ENCODE measurements at places on chromosomes 6 and 20.

DNA sequence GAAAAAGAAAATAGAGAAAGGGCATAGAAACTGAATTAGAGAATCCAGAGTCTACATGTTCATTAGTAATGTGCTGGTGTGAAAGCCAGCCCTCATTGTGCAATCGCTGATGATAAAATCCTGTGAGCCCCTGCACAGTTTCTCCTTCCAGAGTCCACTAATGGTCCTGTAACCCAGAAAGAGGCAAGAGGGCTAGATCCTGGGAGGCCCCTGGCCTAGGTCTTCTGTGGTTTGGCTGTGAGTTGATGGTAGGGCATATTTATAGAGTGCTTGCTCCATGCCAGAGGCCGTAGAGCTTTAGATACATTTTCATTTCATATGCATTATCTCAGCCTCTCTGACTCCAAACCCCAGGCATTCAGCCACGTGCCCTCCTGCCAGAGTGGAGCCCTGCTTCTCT is 94.9 kb upstream of the MTHFD1L start:
- DNase-seq: no peak

DNA sequence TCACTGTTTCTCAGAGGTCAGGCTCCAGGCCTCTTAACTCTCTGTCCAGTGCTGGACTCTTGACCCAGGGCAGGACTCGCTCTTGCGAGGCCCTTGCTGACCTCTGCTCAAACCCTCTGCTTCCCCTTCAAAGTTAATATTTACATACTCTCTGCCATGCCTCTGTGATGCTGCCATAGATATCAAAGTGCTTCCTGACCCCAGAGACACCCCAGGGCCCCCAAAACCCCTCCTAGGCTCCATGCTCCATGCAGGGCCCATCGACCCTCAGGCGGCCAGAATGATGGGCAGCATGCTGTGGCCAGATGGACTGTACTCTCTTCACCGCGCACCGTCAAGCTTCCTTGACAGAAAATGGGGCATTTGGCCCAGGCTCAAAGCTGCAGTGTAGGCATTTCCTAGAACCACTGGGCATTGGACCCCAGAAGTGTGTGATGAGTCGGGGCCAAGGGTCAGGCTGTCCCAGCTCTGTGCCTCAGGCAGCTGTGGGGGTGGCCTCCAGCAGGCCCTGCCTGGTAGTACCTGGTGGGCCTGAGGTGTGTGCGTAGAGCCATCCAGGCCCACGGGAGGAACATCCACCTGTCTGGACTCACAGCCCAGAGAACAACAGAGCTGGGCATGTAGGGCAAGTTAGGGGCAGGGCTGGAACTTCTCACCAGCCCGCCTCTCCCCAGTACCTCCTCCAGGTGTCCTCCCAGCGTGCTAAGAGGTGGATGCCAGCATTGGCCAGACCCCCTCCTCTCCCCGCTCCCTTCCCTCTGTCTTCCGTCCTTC is 142.8 kb downstream of the VEGFA start:
- DNase-seq: no peak

DNA sequence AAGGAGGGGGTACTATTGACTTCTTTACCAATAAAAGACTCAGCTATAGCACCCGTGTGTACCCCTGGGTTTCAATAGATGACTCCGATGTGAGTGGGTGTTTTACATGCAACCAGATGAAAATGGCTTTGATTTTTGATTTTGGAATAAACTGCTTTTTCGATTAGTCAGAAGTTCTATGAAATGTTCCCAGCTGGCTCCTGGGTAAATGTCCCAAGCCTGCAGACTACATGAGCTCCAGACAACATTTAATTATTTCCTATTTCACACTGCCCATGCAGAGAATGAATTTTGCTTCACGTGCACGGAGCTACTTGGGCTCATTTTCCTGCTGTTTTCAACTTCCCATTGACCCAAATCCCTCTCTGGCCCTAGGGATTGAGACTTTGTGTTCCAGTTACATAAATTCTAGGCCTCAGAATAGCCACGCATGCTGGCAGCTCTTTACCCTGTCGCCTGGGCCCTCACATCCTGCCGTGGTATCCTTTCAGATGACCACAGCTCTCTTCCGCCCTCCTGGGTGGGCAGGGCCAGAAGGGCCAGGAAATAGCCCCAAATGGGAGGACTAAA is 59.7 kb downstream of the GPR6 start:
- no peak for DNase-seq

- DNase-seq: no peak
These were observed 61.4 kb downstream of the CPNE5 start for GRCh38 chr6:36777801-36778200.

DNA sequence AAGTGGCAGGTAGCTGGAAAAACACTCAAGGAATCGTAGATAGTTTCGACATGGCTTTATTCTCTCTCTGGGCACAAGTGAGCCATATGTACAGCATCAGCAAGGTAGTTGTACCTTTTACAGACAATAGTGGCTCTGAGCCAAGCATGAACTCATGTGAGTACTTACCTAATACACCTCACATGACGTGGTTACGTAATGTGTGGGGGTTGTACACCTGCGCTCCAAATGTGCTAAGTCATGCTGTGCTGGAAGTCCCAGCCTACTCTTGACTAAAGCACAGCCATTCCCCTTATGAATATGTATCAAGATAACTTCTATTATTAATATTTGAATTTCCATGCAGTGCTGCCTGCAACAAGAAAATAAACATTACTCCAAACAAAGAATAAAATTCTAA is 78.8 kb upstream of the HMGN3 start:
- no peak for DNase-seq

DNA sequence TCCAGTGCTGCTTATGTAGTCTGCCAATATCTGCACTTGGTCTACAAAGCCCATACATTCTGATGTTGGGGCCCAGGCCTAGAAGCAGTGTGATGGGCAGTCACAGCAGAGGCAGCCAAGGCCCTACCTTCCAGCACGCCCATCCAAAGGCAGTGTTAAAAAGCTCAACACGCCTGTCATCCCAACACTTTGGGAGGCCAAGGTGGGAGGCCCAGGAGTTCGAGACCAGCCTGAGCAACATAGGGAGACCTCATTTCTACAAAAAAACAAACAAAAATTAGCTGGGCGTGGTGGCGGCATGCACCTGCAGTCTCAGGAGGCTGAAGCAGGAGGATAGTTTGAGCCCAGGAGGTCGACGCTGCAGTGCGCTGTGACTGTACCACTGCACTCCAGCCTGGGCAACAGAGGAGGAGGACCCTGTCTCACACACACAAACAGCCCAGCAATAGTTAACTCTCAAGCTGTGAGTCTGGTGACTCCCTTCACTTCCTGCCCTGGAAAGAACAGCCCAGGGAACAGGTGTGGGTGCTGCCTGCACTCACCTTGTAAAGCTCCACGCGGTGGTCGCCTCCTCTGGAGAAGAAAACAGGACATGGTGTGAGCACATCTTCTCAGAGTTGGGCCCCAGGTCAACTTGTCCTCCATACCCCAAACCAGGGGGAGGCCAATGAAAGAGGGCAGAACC is 68.8 kb downstream of the PYGB start:
- no peak for DNase-seq

- DNase-seq: no peak
These were observed 120.3 kb downstream of the BMP7 start for GRCh38 chr20:57146155-57146554.
